CD4-positive, alpha-beta T cell treated with Interleukin-6 for 4 hours (primary cell): ENCODE measurements at places on chromosomes 3 and 15.

GRCh38 chr3:42725454-42725853 is 22.9 kb upstream of the HHATL start:
- no peak for DNase-seq

GRCh38 chr3:101816215-101817149 is 32.8 kb upstream of the NFKBIZ start:
- DNase-seq, result no peak

DNA sequence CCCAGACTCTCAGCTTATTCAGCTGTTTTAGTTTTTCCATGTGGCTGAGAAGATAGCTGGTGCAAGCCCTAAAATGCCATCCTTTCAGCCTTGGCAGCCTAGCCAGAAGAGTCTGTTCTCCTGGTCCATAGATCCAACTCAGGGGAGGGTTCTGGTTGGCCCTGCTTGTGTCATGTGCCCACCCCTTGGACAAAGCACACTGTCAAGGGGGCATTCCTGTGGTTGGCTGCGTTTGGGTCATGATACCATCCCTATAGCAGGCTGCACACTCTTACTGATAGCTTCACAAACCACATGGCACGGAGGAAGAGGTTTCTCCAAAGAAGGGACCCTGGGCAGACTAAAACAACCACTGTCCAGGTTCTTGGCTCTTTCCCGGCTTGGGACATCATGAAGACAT is 8.4 kb upstream of the FSTL1 start:
- DNase-seq, result no peak

GRCh38 chr15:48624700-48625099 is 20.8 kb downstream of the FBN1 start:
- no peak for DNase-seq

DNA sequence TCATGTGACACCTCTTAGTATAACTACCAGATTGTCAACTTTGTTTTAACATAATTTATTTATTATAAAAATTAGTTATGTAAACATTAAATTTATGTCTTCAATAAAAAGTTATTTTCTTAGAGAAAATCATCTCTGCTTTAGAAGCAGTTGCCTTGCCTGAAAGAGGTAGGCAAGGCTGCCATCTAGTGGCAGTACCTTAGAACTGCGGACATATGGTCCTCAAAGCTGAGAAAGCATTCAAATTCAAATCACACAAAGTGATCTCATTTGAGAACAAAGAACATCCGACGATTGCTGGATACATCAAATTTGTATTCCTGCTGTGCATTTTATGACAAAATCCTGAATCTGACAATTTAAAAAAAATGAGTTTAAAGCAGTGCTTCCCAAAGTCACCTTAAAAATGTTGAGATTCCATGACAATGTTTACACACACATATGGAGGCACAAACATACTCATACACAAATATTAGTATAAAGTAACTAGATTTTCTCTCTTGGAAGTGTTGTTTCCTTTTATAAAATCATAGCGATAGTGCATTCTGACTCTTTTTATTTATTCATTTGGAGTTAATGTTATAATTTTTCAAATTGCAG is 617.4 kb downstream of the CADM2 start:
- peak; percentile 32 for DNase-seq

- no peak for DNase-seq
Measured at GRCh38 chr15:69979262-69979661, 118.5 kb downstream of the TLE3 start.

DNA sequence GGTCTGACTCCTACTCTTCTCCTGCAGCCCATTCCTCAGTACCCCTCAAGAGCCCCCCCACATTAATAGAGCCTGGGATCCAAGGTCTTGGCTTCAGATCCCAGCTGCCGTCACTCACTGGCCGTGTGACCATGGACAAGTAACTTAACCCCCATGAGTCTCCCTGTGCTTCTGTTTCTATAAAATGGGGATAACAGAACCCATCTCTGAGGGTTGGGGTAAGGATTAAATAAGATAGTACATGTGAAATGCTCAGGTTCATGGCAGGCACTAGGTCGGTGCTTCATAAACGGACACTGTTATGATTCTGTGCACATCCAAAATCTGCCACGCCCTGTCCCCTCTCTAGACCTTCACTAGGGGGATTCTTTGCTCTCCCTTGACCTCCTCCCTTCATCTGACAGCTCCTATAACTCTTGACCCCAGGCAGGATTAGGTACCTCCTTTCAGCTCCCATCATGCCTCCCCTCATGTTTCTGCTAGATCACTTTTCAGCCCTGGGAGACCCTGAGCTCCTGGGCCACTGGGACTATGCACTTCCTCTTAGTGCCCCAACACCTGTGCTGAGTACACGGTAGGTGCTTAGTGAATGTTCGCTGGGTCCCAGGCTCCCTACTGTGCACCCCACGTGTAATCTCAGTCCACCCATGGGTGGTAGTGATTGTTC is 1.5 kb downstream of the CAND2 start:
- no peak for DNase-seq

DNA sequence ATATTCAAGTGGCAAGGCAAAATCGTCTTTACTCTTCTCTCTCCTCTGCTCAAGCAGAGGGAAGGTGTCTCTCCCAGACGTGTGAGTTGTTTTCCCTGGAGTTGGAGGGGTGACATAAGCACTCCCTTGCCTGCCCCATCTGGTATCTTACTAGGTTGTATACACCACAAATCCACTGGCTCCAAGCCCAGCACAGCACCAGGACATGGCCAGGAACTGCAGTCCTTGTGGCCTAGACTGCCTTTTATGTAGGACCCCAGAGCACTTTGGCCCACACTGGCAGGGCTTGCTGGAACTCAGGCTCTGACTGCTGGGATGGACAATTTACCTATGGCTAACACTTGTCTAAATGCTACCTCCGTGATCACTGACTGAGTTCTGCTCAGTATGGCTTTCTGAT is 34.0 kb downstream of the DZIP3 start:
- DNase-seq, result no peak

GRCh38 chr15:68383161-68384074 is 48.5 kb downstream of the ITGA11 start:
- DNase-seq, result peak; percentile 43

- DNase-seq, result no peak
Measured at GRCh38 chr15:62765916-62766315, 276.6 kb upstream of the TPM1 start.

DNA sequence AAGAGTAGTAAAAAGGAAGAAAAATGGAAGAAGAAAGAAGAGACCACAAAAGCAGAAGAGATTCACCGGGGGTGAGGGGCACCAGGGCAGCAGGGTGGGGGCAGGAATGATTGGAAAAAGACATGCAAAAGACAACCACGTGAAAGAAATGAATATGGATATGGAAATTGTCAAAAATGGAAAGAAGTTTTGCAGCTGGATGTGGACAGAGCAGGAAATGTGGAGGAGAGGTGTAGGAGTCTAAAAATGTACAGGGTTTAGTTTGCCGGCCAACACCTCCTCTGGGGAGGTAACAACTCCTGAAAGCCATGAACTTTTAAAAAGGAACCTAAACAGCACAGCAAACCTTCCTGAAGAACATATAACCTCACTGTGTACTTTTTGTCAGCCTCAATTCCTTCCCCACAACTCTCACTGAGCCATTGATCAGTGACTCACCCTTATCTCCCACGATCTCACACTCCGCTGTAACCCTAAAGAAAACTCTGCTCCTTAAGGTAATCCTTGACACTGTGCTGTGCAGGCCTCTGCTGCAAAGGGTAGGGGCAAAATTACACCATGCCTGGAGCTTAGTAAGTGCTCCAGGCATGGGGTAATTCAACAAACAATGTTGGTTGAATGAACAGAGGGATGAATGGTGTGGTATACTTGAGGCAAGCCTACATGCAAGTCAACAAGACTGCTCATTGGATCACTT is 100.2 kb upstream of the BOC start:
- DNase-seq, result no peak

DNA sequence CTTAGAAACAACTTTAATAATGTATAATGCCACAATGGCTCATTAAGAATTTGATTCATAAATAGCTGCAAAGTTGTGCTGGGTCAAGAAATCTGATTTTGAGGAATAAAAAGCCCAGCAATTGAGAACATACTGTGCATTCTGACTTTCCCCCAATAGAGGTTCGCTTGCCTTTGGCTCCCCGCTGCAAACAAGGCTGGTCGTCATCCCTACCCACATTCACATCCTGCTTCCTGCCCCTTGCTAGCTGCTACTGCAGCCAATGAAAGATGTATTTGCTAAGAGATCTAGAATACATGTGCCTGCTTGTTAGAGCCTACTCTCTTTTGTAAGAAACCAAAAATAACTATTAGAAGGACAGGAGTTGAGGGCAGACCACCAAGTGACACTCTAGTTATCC is 51.8 kb upstream of the GUCA1C start:
- no peak for DNase-seq
